Stimulated activated CD4-positive, alpha-beta T cell treated with anti-CD3 and anti-CD28 coated beads, TNF-alpha, amount 100 ng/mL, for 4 hours (primary cell): ENCODE measurements at places on chromosomes 11 and 22.

DNA sequence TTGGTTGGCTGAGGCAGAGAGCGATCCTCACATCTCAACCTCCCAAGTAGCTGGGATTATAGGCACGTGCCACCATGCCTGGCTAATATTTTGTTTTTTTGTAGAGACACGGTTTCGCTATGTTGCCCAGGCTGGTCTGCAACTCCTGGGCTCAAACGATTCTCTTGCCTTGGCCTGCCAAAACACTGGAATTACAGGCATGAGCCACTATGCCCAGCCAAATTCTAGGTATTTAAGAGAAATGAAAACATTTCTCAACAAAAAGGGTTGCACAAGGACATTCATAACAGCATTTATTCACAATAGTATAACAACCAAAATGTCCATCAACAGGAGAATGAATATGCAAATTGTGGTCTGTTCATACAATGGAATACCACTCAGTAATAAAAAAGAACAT is 31.7 kb upstream of the RBX1 start:
- DNase-seq, result no peak

GRCh38 chr11:124867700-124868099 is 2.5 kb downstream of the ROBO3 start:
- no peak for DNase-seq

GRCh38 chr11:66494935-66495334 is 14.7 kb downstream of the DPP3 start:
- no peak for DNase-seq

DNA sequence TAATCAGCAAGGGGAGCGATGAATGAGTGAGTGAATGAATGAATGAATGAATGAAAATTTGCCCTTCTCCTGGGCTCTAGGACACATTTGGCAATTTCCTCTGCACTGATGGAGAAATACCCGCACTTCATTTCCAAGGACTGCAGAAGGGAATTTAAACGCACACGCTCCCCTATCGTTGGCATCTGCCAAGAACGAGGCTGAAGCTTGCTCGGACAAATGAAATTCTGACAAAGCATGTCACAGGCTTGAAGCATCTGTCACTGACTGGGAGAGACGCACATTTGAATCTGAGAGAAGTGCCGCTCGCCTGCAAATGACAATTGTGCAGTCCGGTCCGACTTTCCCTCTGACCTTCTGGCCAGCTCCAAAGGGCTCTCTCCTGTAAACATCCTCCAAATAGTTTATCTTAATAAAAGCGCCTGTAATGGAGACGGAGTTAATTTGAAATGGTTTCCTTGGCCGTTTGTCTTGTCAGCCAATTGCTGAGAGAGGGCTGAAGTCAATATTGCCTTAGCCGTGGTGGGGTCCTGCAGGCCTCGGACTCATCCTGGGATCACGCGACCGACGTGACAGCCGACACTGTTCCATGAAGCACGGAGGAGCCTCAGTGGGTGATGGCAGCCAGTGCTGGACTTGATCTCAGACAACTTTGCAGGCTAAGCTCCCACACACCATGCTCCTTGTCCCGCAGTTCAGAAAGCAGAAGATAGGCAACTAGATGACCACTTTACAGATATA is 260.7 kb downstream of the MN1 start:
- no peak for DNase-seq

- no peak for DNase-seq
Measured at GRCh38 chr11:102239911-102240310, 77.4 kb upstream of the BIRC3 start.

DNA sequence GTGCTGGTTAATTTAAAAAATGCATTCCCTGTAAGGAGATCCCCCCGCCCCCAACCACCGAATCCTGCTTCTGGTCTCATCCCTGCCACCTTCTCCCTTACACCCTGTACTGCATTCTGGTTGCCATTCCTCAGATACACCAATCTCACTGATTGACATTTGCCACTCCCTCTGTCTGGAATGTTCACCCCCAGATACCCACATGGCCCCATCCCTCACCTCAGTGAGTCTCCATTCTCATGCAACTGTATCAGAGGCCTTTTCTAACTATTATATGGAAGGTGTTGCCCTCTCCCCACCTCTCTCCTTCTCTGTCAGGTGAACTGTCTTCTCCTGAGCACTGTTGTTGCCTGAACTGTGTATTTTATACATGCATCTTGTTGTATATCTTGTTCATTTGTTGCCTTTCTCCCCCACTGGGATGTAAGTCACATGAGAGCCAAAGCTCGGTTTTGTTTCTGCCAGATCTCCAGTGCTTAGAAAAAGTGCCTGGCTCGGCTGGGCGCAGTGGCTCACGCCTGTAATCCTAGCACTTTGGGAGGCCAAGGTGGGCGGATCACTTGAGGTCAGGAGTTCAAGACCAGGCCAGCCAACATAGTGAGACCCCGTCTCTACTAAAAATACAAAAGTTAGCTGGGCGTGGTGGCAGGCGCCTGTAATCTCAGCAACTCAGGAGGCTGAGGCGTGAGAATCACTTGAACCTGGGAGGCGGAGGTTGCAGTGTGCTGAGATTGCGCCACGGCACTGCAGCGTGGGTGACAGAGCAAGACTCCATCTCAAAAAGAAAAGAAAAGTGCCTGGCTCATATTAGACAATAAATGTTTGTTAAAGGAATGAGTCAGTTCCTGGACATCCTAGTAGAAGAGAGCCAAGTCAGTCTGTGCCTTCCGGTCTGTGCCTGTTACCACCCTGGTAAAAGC is 61.0 kb downstream of the TNRC6B start:
- no peak for DNase-seq

DNA sequence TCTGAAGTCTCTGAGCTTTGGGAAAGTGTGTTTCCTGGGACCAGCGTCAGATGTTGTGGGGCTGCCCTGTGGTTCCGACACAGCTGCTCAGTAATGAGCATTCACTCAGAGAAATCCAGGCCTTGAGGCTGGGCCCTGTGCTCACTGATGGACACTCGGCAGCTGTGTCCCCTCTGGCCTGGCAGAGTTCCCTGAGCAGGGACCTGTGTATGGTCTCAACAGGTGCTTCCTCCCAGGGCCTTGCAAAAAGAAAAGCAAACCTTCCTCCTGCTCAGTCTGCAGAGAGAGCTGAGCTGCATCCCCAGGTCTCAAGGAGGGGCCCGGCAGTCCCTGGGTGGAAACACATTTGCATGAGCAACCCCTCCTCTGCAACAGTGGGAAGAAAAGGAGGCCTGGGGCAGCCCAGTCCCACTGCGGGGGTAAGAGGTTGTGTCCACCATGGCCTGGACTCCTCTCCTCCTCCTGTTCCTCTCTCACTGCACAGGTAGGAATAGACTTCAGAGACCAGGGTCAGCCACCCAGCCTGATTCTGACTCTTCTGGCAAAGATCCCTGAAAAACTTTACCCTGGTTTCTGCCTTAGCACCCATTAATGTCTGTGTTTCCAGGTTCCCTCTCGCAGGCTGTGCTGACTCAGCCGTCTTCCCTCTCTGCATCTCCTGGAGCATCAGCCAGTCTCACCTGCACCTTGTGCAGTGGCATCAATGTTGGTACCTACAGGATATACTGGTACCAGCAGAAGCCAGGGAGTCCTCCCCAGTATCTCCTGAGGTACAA is 131.2 kb downstream of the VPREB1 start:
- no peak for DNase-seq

GRCh38 chr11:115085461-115086210 is 407.3 kb downstream of the NXPE2 start:
- no peak for DNase-seq

GRCh38 chr11:126893796-126894195 is 106.8 kb downstream of the KIRREL3 start:
- no peak for DNase-seq

DNA sequence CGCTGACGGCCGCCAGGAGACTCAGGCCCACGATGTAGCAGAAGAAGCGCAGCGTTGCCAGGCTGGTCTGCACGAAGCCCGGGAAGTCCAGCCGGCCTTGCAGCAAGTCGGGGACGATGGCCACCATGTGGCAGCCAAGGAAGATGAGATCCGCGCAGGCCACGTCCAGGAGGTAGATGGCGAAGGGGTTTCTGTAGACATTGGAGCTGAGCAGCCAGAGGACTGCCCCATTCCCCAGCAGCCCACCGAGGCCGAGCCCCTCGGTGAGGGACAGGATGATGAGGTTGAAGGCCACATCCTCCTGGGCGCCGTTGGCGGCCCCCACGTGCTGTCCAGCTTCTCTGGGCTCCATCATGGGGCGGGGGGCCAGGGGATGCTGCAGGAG is 3.8 kb downstream of the MRGPRE start:
- no peak for DNase-seq

GRCh38 chr22:27416511-27417420 is 384.8 kb downstream of the MN1 start:
- DNase-seq, result no peak

- DNase-seq, result no peak
Measured at GRCh38 chr11:117473481-117474091, 145.9 kb downstream of the CEP164 start.

- DNase-seq, result no peak
Measured at GRCh38 chr11:18757811-18758210, 31.8 kb upstream of the IGSF22 start.

DNA sequence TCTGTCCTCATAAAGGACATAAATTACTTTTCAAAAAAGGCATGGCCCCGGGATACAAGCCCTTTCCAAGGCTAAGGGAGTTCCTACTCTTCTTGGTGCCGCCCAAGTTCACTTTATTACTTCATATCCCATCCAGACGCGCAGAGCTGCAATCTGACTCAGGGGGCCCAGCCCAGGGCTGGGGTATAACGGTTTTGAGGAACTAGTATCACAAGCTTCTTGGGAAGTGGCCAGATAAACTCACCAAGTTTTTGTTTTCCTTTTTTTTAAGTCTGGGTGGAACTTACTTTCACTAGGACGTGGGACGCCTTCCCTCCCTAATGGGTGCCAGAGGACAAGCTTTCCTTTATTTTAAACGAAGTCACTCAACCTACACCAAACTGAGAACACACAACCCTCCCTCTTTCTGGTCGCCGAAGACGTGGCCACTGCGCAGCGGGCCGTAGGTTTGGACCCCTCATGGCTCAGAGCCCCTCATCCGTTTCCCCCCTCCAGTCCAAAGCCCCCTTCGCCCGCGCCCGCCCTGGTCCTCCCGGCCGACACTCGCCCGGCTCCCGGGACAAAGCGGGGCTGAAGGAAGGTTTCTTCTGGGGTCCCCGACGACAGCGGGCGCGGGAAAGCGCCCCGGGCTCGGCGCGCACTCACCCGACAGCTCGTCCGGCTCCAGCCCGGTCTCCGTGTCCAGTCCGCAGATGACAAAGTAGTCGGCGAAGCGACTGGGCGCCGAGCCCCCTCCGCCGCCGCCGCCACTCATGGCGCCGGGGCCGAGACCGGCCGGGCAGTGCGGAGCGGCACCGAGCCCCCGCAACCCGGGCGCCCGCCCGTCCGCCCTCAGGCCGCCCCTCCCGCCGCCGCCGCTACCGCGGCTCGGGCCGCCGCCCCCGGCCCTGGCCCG is 587 bp downstream of the DENND5A start:
- DNase-seq, result no peak

DNA sequence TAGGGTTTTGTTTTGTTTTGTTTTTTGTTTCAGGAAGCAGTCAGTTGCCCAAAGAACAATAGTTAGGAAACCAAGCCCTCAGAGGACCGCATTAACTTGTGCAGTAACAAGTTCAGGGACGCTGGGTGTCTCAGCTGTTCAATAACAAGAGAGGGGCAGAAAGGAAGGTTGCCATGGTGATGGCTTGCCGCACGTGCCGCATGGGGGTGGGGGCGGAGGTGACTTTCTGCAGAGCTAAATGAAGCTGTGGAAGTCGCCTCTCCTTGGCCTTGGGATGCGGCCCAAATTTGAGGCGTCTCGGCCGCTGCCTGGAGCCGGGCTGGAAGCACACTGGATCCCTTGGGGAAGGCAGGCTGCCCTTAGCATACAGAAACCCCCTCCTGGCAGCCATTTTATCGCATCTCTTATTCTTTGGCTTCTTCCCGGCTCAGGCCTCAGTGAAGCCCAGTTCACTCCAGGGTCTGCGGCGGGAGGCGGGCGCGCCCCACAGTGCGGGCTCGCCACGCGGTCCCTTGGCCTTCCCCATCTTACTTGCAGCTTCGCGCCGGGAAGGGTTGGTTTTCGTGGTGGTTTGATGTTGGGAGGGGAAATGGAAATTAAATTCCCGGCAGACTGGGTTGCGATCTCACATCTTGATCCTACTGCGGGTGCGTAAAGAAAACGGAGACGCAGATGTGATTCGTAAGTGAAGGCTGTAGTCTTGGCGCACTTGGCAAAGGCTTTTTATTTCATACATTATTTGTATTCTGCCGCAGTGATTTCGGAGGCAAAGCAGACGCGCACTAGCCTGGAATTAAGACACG is 94.3 kb downstream of the SLC17A6 start:
- DNase-seq, result no peak

DNA sequence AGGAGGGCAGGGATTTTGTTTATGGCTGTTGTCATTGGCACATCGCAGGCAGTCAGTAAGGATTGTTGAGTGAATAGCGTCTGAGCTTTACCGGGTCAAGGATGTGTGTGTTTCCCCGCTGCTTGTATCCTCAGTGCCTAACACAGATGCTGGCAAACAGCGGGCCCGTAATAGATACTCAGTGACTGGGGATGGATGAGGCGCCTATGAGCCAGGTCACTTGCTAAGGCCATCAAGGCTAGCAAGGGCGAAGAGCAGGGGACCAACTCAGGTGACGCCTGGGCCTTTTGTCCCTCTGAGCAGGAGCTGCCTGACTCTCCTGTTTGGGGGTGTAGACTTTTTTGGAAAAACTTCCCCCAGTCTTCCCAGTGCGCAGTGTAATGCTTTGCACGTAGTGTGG is 118.1 kb downstream of the HIPK3 start:
- no peak for DNase-seq

- DNase-seq, result no peak
Measured at GRCh38 chr22:35555483-35555890, 14.9 kb downstream of the RASD2 start.

DNA sequence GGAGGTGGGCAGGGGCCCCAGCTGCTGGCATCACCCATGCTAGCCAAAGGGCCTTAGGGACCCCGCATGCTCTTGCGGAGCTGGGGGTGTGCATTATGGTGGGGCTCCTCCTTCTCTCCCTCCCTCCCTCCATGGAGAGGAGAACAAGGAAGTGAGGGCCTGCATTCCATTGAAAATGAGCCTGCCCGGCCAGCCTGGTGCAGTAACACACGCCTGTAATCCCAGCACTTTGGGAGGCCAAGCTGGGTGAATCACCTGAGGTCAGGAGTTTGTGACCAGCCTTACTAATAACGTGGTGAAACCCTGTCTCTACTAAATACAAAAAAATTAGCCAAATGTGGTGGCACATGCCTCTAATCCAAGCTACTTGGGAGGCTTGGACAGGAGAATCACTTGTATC is 22.4 kb downstream of the SNAP29 start:
- no peak for DNase-seq

- DNase-seq, result no peak
Measured at GRCh38 chr22:46734830-46735453, 3.1 kb downstream of the CERK start.

DNA sequence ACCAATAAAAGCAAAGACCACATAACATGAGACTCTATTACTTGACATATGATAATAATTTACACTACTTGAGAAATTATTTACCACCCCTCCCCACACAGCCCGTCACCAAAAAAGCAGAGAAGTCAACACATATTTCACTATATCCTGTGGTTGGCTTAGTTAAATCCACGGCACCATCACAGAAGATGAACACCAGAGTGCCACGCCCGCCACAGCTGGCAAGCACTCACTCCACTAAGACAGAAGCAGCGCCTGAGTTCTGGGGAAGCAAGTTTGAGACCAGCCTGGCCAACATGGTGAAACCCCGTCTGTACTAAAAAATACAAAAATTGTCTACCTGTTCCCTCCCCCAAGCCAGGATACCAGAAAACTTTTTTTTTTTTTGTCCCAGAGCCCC is 53.1 kb downstream of the PACSIN2 start:
- DNase-seq, result no peak

- no peak for DNase-seq
Measured at GRCh38 chr11:94111660-94112059, 17.0 kb upstream of the PANX1 start.

- DNase-seq, result no peak
Measured at GRCh38 chr11:110812086-110812733, 100.0 kb upstream of the ARHGAP20 start.
